ENCODE measurements at places on chromosomes 12 and 14.

GRCh38 chr12:54549774-54550451 lies 512 bp downstream of the PDE1B start:
- no peak for DNase-seq

DNA sequence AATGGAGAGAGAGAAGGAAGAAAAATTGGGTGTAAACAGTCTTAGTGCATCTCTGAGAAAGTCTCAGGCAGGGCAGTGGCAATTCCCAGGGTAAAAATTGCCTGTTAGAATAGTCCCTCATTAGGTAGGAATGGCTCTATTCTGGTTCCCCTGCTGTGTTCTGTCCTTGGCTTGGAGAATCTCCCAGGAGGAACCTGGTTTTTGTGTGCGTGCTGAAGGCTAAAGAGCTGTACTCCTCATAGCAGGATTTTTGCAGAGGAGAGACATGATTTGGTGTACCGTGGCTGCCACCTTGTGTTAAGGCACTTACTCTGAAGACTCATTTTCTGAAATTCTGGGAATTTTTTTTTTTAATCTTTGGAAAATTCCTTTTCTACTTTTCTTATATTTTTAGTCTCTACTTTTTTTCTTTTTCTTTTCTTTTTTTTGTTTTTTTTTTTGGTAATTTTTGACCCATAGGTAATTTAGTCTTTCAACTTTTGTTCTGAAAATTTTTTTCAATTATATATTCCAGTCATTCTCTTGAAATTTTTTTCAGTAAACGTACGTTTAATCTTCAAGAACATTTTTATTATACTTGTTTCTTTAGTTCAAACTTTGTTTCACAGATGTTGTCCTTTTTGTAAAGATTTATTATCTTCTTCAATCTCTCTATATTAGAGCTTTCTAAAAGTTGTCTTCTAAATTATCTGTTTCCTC lies 63.8 kb downstream of the FBXO33 start:
- no peak for DNase-seq

DNA sequence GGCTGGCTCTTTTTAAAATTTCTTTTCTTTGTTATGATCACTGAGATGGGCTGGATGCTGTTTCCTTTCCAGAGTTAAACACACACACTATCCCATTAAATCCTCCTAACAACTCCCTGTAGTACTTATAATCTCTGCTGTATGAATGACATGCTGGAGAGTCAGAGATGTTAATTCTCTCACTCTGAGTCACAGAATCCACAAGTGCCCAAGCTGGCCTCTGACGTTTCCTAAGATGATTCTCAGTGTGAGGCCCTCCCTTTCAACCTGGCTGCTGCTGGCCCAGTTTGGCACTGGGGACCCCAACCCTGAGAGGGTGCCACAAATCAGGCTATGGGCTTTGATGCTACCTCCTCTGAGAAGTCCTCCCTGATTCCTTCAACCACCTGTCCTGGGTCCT lies 5.4 kb downstream of the NOS1 start:
- DNase-seq, result no peak

DNA sequence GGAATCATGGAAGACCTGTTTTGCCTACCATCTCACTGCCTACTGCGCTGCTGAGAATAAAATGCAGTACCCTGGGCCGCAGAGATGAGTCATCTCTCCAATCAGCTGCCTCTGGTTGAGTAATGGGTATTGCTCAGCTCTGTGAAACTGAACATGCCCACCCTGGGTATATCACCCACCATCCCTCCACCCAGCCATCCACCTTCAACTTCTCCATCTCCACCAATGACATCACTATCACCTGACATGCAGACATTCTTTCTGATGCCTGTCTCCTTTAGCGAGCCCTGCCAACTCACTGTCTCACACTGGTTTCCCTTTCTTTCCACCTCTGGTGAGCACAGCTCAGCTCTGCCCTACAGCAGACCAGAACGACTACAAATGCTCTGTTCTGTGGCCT lies 33.6 kb downstream of the E2F7 start:
- DNase-seq, result no peak

DNA sequence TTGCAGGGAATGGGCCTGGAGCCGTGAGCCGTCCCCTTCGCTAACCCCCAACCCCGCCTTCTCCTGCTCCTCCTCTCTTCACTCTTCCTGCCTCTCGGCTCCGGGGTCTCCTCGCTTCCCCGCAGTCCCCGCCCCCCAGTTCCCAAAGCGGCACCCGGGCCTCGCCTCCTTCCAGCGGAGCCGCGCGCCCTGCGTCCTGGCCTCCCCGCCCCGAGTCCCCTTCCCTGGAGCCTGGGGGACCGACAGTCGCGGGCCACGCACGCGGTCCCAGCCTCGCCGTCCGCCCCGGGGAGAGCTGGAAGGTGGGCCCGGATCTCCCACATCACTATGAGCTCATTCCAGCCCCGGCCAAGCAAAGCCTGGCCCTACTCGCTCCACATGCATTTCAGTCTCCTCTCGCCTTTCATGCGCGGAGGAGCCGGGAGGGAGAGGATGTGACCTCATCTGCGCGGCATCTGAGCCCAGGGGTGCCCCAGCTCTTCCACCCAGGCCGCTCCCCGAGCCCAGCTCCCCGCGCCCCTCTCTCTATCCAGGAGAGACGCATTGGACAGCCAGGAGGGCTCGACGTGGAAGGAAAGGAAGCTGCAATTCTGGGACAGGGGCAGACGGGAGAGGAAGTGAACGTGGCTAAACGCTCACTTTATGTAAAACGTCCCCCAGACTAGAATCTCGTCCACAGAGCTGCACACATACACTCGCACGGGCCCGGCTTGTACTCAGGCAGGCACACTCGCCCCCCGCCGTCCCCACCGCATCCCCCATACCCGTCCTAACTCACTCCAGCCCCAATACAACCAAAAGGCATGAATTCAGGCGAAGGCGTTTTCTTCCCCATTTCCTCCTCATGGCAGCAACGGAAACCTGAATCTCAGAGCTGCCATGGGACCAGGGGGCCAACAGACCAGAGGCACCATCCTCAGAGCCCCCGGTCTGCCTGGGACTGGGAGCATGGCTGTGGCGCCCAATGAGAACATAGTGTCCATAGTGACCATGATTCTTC lies 108.7 kb upstream of the CCND2 start:
- peak; percentile 40 for DNase-seq

DNA sequence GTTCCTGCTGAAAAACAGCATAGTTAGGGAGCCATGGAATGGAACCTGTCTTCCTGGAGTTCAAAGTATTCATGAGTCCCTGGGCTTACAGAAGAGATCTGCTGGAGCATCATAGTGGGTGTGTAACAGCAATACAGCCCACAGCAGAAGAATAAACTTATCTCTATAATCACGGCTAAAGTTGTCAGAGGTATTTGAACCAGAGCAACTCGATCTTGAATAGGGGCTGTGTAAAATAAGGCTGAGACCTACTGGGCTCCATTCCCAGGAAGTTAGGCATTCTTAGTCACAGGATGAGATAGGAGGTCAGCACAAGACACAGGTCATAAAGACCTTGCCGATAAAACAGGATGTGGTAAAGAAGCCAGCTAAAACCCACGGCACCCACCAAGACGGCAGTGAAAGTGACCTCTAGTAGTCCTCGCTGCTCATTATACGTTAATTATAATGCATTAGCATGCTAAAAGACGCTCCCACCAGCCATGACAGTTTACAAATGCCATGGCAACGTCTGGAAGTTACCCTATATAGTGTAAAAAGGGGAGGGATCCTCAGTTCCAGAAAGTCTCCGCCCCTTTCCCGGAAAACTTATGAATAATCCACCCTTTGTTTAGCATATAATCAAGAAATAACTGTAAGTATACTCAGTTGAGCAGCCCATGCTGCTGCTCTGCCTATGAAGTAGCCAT lies 223.4 kb downstream of the PCNX1 start:
- no peak for DNase-seq

GRCh38 chr14:100287202-100287997 lies 18.8 kb downstream of the SLC25A29 start:
- no peak for DNase-seq

DNA sequence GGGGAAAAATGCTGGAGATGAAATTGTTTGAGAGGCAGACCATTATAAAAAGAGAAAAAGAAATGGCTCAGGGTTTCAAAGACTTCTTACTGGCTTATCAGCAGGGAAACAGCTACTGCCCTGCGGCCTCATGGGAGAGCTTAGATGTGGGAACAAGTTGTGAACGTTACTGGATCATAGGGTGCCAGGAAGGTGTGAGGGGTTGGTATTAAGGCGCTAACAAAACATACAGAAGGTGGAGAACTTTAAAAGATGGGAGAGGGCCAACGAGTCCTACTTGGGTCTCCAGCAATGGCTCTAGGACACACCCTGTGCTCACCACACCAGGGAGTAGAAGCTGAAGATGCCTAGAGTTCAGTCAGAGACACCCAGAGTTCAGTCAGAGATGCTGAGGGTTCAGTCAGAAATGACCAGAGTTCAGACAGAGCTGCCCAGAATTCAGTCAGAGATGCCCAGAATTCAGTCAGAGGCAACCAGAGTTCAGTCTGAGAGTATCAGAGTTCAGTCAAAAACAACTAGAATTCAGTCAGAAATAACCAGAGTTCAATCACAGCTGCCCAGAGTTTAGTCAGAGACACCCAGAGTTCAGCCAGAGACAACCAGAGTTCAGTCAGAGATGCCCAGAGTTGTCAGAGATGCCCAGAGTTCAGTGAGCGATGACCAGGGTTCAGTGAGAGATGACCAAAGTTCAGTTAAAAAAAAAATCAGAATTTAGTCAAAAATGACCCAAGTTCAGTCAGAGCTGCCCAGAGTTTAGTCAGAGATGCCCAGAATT lies 1103.6 kb downstream of the BCL11B start:
- DNase-seq, result no peak

GRCh38 chr12:77686760-77687159 lies 143.9 kb upstream of the NAV3 start:
- no peak for DNase-seq

- DNase-seq, result no peak
These were observed 350.0 kb downstream of the GALC start for GRCh38 chr14:87643005-87643404.

DNA sequence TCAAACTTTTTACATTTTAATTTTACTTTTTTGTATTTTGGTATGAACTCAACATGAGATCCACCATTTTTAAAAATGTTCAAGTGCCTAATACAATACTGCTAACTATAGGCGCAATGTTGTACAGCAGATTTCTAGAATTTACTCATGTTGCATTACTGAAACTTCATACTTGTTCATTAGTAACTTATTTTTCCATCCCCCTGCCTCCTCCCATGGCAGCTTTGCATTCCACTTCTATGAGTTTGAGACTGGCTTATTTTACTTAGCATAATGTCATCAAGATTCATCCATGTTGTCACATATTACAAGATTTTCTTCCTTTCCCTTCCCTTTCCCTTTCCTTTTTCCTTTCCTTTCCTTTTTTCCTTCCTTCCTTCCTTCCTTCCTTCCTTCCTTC lies 825.9 kb downstream of the SLC16A7 start:
- DNase-seq, result no peak

DNA sequence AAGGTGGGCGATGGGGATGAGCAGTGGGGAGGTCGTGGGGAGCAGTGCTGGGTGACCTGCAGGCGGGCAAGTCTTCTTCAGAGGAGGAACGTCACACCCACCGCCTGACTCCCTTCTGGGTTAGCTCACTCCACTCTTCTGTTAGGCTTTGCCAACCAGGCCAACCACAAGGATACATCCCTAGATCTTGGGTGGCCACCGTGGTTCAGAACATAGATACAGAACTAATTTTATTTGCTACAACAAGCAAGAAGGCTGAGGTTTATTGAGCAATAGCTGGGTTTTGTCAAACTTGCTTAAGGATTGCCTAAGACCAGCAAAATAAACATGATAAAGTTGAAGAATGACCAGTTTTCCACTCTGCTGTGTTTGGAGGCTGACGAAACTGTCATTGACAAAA lies 109.4 kb downstream of the DACT1 start:
- DNase-seq, result no peak

DNA sequence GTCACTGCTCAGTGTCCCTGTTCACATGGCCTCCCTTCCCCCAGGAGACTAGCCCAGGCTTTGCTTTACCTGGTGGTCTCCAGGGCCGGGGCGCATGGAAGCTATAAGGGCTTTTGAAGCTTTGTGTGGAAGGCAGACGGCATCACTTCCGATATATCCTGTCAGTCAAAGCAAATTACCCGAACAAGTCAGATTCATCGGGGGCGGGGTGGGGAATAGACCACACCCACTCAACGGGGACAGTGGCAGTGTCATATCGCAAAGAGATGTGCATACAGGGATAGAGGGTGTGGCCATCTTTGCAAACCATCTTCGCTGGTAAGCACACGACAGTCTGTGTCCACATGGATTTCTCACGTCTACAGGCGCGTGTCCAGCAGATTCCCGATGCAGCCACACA lies 127.3 kb downstream of the GLT1D1 start:
- DNase-seq, result no peak

DNA sequence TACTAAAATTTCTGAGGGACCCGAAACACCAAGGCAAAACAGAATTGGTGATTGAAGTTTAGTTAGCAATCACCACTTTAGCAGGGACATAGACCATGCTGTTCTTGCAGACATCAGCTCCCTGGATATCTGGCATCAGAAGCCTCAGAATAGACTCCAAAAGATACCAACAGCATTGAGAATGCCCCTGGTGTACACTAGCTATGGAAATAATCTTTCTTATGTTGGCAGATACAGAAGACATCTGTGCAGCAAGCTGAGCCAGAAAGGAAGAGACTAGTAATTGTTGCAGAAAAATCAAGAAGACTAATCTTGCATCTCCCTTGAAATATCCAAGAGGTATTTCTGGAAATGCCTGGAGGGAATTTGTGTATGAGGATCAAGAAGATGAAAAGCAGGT lies 521.6 kb downstream of the TRHDE start:
- no peak for DNase-seq

DNA sequence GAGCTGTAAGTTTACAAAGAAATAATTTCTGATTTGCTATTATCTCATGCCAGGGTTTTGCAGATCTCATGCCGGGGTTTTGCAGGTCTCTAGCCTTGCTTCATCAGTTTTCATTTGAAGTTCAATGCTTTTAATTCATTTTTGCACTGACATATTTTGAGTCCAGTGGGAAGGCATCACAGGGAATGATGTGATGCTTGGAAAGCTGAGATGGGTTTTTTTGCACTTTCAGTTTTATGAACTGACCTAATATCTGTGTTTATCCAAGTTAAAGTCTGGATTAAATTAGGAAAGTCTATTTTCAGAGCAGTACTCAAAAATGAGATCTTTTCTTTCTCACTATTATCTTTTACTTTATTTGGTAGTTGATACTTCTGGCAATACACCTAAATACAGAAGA lies 23.6 kb upstream of the REP15 start:
- no peak for DNase-seq

- DNase-seq, result no peak
These were observed 44.4 kb downstream of the SRRM4 start for GRCh38 chr12:119025786-119026185.

- DNase-seq, result no peak
These were observed 48.7 kb upstream of the CDKN3 start for GRCh38 chr14:54348001-54348611.

DNA sequence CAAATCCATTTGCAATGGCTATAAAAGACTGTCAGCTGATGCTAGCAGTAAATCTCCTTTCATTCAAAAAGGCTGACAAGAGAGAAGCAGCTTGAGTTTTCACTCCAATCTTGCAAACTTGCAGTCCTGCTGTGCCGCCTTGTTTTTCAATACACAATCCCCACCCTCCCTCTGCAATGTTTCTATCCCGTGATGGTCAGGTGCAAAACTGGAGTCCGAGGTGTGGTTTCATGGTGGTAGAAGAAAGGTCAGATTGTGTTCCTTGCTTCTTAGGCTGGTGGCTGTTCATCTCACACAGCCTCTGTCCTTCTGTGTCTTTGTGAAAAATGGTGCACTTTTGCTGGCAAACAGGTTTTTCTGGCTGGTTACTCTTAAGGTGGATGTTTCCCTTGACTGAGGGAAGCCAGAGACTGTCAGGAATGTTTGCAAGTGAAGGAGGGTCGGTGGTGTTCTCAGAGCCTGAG lies 27.7 kb upstream of the TBX3 start:
- no peak for DNase-seq
